ENCODE measurements at places on chromosomes 5 and 9.
A peak's percentile ranks its signal among the peaks of the same experiment; 100 is the strongest.

GRCh38 chr9:22073349-22073748, 64.2 kb upstream of the CDKN2B start:
- no peak for DNase-seq

- DNase-seq: no peak
Observed at GRCh38 chr5:149177911-149178565, 36.7 kb downstream of the ABLIM3 start.

DNA sequence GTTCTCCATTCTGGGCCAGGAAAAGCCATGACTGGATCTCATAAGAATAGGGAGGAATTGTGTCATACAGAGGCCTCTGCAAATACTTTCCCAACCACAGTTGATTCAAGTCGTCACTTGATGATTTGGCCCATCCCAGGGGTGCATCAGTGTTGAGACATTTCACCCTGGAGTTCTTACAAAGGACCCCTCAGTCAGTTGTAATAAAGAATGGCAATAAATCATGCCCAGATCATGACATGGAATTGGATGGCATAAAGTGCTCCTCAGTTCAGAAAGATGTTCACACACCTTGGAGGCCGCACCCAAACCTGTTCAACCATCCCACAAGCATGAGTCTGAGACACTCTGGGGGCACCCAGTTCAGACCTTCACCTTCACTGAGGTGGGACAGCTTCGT, 168.1 kb downstream of the NR3C1 start:
- DNase-seq: no peak

DNA sequence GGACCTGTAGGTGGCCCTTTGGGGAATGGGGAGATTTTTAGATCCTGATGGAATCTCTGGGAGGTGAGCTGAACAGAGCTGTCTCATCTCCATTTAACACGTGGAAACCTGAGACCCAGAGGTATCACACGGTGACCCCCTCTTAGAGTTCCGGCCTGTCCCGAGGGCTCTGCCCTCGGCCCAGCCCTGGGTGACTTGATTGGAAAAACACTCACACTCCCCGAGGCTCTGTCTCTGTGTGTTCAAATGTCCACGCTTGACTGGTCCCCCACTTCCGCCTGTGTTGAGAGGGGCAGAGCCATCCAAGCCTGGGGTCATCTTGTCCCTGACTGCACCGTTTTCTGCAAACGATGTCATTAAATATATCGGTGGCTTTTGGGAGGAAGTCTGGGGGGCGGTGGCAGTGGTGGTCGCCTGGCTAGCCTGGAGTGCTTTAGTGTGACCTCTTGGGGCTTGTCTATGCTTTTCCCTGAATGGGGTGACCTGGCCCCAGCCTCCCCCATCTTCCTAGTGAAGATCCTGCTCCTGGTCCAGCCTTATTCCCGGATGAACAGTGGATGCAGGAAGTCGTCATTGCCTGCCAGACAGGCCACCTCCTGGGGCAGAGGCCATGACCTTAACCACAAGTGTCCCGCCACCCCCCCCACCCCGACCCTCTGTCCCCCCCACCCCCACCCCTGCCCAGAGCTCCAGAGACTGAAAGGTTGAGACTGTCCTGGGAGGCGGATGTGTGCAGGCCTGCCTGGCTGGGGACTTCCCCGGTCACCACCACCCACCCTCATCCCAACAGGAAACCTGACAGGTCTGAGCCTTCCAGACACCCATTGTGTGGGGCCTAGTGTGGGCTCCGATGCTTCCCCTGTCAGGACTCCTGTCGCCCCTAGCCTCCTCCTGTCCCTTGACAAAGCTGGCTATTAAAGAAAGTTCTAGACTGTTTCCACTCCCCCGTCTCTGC, 5.3 kb upstream of the DAB2IP start:
- DNase-seq: no peak

- no peak for DNase-seq
Observed at GRCh38 chr9:99134893-99135341, 30.0 kb downstream of the TGFBR1 start.

DNA sequence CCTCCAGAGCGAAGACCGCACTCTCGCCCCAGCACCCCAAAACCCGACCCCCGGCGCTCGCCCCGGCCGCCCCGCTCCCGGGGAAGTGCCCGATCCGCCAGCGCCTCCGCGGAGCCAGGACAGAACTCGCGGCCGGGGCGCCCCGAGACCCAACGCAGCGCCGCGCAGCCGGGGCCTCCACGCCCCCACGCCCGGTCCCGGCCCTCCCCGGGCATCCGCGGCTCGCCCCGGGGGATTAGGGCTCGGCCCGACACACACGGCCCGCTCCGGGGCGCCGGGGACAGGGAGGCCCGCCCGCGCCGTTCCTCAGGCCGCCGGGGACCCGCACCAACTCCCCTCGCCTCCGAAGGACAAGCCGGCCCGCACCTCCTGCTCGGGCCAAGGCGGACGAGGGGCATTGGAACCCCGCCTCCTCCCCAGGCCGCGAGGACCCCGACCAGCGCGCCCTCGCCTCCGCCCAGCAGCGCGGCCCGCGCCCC, 544 bp downstream of the FNBP1 start:
- peak; percentile 24 for DNase-seq

DNA sequence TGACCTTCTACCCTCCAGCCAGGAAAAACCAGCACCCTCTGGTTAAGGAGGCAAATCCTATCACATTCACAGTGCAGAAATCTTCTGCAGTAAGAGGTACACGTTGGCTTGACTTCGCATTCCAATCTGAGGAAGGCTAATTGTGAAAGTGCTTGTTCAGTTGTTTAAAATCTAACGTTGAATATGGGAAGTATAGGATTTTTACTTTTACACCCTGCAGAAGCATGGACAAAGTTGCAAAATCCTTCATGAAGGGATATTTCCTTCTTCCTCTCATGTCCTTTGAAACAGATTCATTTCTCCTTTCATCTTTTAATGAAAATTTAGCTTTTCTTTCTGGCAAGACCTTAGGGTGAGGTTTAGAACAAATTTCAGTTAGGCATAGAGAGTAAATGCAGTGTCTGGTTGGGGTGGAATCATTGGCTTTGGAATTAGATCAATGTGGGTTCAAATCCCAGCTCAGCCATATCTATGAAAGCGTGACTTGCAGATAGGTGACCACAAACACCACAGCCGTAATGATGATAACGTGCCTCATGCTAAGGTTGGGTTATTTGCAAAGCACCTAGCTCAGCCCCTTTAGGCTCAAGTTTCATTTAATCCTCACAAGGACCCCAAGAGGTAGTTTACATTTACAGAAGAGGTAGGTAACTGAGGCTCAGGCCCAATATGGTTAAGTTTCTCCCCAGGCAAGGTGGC, 42.2 kb upstream of the C5orf58 start:
- DNase-seq: no peak

- DNase-seq: no peak
Observed at GRCh38 chr9:126472198-126472947, 141.4 kb upstream of the LMX1B start.

GRCh38 chr5:176614805-176615478, 5.0 kb upstream of the GPRIN1 start:
- no peak for DNase-seq

- DNase-seq: no peak
Observed at GRCh38 chr9:133073086-133074014, 11.6 kb downstream of the CEL start.

DNA sequence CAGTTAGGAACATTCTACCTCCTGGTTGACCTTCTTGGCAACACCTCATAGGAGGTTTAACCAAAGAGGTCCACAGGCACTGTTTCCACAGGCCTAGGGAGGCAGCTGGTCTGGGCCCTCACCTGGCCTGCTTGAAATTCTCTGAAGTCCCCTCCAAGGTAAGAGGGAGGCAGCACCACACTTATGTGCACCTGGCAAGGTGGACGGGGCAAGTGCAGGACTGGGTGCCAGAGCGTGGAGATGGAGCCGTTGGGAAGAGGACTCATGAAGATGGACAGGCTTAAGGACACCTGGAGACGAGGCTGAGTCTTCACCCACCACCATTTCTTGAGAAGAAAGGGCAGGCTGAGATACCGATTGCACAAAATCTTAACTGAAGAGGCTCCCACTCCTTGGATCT, 6.6 kb upstream of the BARHL1 start:
- no peak for DNase-seq

DNA sequence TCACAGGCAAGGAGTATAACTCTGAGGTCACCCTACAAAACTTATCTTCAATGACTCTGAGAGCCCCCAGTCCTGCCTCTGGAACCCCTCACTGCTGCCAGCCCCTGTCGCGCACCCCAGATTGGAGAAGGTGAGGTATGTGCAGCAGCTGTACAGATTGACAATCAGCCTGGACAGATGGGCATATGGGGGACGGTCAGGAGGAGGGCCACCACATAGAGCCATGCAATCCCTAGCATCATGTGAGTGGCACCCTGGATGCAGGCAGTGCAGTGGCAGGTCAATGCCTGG, 90.1 kb downstream of the LMX1B start:
- no peak for DNase-seq

Data from activated CD4-positive, alpha-beta T cell treated with anti-CD3 and anti-CD28 coated beads for 4 hours (primary cell).